Fibroblast of pulmonary artery (primary cell): ENCODE measurements at places on chromosomes 5 and 9.
A peak's percentile ranks its signal among the peaks of the same experiment; 100 is the strongest.

DNA sequence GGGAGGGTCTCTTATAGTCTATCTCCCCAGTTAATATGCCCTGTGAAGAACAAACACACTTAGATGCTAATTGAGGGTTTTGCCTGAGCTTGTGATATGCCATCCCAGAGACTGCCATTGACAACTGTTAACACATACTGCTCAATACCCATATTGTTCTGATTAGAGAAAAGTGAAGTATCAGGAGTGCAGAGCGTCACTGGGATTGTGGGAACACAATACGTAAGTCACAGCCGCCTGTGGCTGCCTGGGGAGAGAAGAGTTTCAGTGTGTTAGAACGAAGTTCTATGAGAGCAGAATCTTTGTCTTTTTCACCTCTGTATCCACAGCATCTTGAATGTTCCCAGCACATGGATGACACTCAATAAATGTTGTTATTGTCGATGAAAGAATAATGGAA, 110.2 kb downstream of the MEF2C start:
- DNase-seq: no peak

DNA sequence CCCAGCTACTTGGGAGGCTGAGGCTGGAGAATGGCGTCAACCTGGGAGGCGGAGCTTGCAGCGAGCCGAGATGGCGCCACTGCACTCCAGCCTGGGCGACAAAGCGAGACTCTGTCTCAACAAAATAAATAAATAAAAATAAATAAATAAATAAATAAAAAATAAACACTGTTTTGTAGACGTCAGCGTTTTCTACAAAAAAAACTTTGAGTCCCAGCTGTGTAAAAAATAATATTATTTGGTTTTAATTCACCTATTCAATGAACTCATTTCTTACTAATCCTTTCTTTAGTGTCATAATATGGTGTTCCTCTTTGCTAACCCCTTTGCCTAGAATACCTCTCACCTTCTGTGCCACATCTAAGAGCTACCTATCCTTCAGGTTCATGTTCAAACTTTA, 30.2 kb upstream of the MSANTD3 start:
- DNase-seq: no peak

- peak; percentile 25 for DNase-seq
These were observed 989 bp upstream of the FBN2 start for GRCh38 chr5:128539038-128539429.

DNA sequence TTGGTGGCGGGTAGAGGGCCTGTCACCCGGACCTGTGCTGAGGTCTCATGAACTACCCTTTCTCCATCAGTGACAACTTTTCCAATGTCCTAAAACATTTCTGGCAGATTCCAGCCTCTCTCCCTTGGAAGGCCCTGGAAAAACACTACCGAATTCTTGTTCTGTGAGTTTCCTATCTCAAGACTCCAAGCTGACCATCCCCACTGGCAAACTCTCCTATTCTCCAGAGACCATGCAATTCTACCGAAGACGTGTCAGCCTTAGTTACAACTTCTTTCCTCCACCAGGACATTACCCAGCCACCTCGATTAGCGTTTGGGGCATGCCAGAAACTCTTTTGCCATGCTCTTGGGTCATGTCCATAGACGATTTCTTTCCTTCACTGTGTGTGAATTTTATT, 26.8 kb upstream of the GABRP start:
- no peak for DNase-seq

DNA sequence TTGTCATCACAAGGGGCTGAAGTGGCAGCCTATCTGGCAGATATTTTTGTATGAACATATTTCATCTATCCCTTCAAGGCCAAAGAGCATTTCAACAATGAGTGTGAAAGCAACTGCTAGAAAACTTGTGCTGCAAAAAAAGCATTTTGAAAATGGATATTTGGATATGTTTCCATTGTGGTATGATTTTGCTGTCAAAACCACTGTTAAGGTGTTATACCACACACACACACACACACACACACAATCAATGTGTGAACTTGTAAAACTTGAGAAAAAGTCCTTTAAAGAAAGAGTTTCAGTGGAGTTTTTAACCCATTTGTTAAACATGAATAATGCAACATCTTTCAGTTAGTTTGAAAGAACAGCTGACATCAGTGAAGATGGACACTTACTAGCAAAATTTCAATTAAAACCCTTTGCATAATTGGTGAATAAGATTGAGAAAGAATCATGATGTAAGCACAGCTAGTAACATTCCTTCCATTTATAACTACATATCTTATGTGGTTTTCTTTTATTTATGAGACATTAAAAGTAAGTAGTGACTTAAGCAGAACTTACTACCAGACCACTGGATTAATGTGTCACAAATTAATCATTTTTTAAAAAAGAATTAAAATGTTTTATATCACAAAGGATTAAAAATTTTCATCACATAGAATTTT, 182.6 kb upstream of the GNA14 start:
- DNase-seq: no peak

GRCh38 chr5:137712139-137712667, 23.7 kb downstream of the KLHL3 start:
- DNase-seq: no peak

- DNase-seq: no peak
These were observed 12.0 kb downstream of the SAXO1 start for GRCh38 chr9:19020886-19021455.

GRCh38 chr5:67021031-67021430, 175.6 kb downstream of the CD180 start:
- no peak for DNase-seq

- no peak for DNase-seq
These were observed 50.7 kb upstream of the SHB start for GRCh38 chr9:38119560-38120236.
